ENCODE measurements at places on chromosomes 3 and 15.

GRCh38 chr3:180594631-180595558 is 7.1 kb upstream of the TTC14 start:
- no peak for DNase-seq

GRCh38 chr3:16315623-16316022 is 50.6 kb downstream of the OXNAD1 start:
- DNase-seq: no peak

GRCh38 chr3:105223815-105224214 is 142.9 kb upstream of the ALCAM start:
- no peak for DNase-seq

DNA sequence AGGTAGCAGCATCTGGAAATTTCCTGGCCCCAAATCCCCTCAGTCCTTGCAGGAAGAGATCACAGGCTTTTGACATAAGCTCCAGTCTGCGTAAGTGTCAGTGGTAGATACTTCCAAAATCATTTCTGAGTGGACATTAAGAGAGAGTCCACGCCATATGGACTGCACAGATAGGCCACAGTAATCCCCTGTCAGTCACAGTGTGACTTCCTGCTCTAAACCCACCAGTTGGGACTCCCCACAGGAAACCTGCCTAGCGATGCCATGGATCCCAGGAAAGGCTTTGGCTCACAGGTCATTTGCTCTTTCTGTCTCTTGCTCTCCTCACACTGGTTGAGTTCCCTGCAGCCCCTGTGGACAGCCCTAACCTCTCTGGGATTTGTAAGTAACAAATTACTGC is 28.8 kb upstream of the MKRN3 start:
- no peak for DNase-seq

DNA sequence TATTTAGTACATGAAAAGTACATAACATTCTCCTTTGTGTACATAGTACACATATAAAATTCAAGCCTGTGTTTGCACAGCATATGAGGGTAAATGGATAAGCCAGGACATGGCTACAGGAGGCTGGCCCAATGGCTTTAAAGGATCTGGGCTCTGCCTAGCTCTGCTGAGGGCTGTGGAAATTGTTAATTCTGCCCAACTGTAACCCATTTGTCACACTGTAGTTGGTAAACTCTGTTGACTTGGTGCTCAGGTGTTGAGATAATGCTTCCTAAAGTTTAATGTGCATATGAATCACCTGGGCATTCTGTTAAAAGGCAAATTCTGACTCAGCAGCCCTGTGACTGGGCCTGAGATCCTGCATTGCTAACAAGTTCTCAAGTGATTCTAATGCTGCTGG is 196.5 kb upstream of the ZPLD1 start:
- no peak for DNase-seq

GRCh38 chr3:42028474-42028873 is 62.7 kb upstream of the TRAK1 start:
- no peak for DNase-seq

GRCh38 chr3:117898722-117899522 is 1135.7 kb downstream of the IGSF11 start:
- DNase-seq: no peak

DNA sequence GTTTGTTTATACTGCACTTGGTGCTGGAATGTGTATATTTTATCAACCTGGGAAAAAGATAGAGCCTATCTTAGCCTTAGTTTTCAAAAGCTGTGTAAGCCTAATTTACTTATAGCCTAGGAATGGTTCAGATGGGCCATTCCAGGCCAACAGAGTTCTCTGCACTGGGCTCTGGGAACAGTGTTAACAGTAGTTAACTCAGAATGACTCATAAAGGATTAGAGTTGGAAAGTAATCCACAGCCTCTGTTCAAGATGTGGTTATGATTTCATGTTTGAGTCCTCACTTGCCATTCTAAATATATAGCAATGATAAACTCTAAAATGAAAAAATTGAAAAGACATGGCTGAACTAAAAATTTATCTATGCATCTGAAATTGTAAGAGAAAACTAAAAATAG is 22.6 kb upstream of the PEX5L start:
- DNase-seq: no peak

DNA sequence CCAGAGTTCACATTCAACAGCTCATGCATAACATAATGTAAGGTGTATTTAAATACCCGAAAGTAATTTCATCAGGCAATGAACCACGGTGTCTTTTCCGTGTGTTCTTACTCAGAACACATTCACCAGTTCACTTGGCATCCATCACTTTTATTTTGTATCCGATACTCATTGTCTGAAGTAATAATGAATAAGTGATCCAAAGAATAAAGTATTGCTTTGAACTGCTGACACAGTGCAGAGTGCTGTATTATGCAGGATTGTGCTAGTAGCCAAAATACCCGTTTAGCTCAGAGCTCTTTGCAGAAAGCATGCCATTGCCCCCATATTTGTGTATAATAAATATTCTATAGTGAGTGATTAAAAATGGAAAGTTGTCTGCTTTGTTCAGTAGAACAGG is 460.9 kb upstream of the KCNMB2 start:
- no peak for DNase-seq

GRCh38 chr3:47464588-47464987 is 11.2 kb downstream of the SCAP start:
- DNase-seq: no peak

- no peak for DNase-seq
Measured at GRCh38 chr3:24487325-24488262, 7.1 kb downstream of the THRB start.

DNA sequence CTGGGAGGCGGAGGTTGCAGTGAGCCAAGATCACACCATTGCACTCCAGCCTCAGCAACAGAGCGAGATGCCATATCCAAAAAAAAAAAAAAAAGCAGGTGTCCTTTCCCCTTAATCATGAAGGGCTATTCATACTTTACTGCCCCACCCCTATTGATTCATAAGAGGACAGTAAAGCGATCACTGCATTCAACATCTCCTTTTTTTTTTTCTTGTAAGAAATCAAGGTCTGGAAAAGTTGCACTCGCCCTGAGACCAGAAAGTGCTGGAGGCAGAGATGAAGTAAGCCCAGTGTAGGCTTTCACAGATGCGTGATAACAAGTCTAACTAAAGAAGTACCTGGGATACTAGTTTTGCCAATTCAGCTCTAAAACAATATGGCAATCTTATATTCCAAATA is 24.2 kb downstream of the B3GNT5 start:
- no peak for DNase-seq

GRCh38 chr3:190058521-190059241 is 62.0 kb downstream of the P3H2 start:
- DNase-seq: no peak

DNA sequence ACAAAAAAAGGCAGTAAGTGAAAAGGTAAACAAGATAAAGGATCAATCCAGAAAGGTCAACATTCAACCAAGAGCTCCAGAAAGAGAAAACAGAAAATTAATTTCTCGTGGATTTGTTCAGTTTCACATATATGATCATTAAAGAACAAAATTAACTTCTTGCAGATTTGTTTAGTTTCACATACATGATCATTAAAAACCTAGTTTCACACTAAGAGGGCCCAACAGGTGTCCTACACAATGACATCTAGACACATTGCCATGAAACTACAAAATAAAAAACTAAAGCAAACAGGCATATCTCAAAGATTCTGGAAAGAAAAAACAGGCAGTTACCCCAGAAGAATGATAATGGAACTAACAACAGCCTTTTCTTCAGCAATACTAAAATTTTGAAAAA is 22.1 kb downstream of the PHC3 start:
- no peak for DNase-seq

DNA sequence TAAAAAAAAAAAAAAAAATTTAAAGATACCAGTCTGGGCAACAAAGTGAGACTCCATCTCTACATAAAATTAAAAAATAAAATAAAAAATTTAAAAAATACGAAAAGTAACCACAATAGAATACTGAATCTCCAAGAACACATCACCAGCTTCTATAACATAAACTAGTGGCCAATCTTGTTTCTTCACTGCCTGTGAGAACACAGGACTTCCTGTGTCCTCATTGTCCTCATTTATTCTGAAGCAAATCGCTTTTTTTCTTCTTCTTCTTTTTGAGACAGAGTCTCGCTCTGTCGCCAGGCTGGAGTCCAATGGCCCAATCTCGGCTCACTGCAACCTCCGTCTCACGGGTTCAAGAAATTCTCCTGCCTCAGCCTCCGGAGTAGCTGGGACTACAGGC is 28.6 kb upstream of the RAB7A start:
- DNase-seq: no peak

DNA sequence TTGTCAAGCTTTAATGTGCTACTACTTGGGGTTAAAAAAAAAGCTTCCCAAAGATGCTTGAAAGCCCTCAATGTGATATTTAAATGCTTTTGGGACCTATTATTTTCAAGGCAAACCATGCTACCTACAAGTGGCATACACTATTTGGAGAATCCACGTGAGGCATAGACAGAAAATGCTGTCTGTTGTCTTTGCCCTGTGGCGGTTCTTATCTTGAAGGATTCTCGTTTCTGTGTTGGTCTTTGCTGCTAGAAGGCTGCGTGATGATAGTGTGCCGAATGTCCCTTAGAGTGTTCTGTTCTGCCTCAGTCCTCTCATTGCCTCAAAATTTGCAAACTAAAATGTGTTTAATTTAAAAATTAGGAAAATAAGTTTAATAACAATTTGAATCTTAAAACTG is 356.2 kb upstream of the RARB start:
- no peak for DNase-seq

DNA sequence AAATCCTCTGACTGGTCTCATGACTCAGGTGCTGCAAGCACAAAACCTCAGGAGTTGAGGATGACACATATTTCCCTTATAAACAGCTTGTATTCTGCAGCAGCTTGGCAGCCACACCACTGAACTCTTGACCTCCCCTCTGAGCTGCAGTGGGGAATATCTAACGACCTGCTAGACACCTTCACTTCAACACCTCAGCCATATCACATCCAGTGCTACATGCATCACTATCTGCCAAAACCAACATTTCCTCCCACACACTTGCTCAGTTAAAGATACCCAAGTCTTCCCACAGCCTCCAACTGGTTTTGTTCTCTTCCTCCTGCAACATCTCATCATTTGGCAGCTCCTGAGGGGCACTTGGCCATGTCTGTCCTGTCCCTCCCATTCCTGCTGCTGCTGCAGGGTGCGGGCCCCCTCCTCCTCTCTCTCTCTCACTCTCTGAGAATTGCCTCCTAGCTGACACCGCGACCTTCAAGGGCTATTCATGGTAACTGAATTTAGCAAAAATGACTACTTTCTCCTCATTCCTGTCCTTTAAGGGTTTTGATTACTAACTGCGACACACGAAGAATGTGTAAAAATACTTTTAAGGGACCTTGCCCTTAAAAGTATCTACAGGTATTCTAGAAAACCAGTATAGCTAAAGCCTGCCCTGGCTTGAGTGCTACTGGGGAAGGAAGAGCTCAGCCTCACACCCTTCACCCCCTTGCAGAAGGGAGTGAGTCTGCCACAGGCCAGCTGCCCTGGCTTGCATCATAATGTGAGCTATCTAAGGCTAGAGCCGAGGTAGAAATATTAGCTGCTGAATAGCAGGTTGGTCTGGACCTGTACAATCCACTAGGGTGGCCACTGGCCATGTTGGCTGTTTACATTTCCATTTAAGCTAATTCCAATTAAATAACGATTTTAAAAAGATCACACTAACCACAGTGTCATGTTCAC is 5.0 kb upstream of the CCR9 start:
- no peak for DNase-seq

GRCh38 chr3:170966495-170966894 is 58.1 kb upstream of the EIF5A2 start:
- DNase-seq: no peak

- no peak for DNase-seq
Measured at GRCh38 chr3:4067893-4068292, 235.3 kb upstream of the SETMAR start.

GRCh38 chr3:29936054-29936453 is 655.2 kb downstream of the RBMS3 start:
- DNase-seq: no peak

DNA sequence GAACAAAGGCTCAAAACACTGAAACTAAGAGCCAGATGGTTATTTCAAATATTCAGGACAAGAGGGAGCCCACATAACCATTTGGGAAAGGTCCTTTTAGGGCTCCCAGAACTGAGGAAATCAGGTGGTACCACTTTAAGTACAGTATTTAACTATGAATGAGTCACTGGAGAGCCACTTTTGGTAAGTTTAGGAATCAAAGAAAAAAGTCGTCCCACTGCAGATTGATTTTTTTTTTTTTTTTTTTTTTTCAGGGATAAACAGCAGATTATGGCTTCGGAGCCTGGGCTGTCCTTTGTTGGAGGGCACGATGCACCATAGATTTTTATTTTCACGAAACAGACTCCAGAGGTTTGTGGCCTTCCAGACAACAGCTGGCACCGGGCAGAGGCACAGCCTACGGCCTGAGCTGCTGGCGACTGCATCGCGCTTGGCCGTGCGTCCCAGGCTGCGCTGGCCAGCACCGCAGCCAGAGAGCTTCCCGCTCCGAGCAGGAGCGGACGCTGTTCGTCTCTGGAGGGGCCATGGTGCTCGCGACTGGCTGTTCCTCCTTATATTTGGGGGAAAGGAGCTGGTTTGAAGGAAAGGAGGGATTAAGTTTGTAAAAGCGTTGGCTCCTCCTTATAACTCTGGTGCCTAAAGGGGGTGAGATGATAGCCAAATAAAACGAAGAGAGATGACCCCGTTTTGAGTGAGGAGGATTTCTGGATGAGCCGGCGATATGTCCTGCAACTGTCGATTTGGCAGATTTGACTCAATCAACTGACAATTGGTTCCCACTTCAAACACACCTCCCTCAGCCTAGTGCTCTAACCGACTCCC is 152.9 kb upstream of the GOLIM4 start:
- DNase-seq: no peak

DNA sequence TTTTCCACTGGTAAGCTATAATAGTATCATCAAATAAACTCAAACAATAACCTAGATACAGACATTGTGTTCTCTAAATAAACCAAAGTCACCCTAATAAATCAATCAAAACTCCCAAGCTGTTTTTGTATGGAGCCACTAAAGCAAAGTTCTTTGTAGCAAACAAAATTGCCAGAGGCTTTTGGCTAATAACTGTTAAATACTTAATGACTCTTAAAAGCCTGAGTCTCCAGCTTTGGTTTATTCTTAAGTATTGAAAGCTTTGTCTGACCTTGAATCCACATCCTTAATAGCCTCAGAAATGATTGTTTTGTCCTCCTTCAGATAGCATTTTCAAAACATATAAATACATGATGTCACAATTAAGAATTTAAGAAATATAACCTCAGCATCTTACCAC is 725.3 kb downstream of the SI start:
- DNase-seq: no peak

- no peak for DNase-seq
Measured at GRCh38 chr15:59296181-59296617, 76.5 kb downstream of the MYO1E start.
